ENCODE measurements at places on chromosomes 11 and 22.

GRCh38 chr11:2380807-2381350, 3.8 kb downstream of the CD81 start:
- no peak for DNase-seq

- DNase-seq, result no peak
Observed at GRCh38 chr22:31282748-31283468, 9.4 kb downstream of the PIK3IP1 start.

DNA sequence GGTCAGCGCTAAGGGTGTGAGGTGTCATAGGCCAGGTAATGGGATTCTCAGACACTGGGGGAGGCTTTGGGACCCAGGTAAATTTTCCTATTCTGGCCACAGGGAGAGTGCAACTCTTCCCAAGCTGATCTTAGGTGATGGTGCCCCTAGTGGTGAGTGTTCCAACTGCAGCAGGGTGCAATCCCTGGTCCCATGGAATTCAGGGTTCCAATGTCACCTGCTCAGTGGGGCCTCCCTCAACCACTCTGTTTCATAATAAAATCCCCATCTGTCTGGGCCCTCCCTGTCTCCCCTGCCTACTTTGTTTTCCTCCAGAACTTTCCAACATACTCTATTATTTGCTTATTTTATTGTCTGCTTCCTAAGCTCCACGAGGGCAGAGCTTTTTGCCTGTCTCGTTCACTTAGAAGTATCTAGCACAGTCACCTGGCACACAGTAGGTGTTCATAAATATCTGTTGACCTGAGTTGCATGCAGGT, 2.9 kb upstream of the SGSM1 start:
- no peak for DNase-seq

- DNase-seq, result no peak
Observed at GRCh38 chr22:39658367-39658766, 87.8 kb downstream of the CACNA1I start.

- DNase-seq, result no peak
Observed at GRCh38 chr22:49372111-49372529, 455.6 kb downstream of the BRD1 start.

DNA sequence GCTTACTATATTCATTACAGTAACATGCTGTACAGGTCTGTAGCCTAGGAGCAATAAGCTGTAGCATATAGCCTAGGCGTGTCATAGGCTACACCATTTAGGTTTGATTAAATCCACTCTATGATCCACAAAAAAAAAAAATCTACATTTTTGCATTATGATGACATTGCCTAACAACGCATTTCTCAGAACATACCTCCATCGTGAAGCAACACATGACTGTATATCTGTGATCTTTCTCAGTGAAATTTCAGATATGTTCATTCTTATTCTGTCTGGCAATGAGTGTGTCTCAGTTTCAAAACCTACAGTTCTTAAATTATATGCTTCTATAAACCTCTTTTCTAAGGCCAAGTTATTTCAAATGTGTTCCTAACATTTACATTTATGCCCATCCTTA, 140.3 kb downstream of the CADM1 start:
- DNase-seq, result no peak

- DNase-seq, result no peak
Observed at GRCh38 chr11:86579406-86579731, 93.0 kb downstream of the ME3 start.

- no peak for DNase-seq
Observed at GRCh38 chr11:13287036-13287435, 9.4 kb downstream of the BMAL1 start.

GRCh38 chr11:85918910-85919794, 64.0 kb downstream of the CCDC83 start:
- no peak for DNase-seq

DNA sequence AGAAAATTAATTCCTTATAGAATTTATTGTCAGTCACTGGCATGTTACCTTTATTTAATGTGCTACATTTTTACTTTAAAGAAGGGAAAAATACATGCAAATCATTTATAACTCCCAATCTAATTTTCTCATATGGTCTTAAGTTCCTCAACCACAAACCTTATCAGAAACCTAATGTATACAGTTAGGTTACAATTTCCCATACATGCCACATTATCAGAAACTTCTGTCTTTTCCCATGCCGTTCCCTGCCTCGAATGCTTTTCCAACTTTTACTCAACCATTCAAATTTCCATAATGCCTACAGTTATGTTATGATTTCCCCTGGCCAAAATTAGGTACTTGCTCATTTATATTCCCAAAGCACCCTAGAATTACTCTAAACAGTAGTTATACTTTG, 13.5 kb downstream of the RSF1 start:
- DNase-seq, result no peak

DNA sequence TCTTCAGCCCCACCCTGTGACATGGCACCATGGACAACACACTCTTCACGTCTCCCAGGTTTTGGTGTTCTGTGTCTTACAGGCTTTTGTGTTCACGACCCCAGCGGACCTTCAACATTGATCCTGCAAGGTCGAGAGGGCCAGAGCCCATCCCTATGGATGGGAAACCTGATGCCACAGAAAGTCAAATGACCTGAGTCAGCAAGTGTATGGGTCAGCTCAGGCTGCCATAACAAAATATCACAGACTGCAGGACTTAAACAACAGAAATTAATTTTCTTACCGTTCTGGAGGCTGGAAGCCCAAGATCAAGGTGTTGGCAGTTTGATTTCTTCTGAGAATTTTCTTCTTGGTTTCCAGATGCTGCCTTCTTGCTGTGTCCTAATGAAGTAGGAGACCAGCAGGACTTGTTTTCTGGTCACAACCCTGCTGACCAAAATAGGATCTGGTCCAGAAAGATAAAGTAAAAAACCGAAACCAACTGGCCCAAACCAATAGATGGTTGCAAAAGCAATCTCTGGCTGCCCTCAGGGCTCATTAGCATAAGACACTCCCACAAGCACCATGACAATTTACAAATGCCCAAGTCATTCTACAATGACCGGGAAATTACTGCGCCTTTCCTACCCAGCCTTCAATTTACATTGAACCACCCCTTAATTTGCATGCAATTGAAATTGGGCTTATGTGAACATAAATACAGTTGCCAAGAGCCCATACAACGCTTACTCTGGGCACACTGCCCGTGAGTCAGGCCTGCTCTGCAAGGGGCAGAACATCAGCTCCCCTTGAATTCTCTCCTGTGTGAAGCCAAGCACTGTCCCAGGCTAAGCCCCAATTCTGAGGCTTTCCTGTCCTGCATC, 113.9 kb downstream of the RPS6KA4 start:
- DNase-seq, result no peak

DNA sequence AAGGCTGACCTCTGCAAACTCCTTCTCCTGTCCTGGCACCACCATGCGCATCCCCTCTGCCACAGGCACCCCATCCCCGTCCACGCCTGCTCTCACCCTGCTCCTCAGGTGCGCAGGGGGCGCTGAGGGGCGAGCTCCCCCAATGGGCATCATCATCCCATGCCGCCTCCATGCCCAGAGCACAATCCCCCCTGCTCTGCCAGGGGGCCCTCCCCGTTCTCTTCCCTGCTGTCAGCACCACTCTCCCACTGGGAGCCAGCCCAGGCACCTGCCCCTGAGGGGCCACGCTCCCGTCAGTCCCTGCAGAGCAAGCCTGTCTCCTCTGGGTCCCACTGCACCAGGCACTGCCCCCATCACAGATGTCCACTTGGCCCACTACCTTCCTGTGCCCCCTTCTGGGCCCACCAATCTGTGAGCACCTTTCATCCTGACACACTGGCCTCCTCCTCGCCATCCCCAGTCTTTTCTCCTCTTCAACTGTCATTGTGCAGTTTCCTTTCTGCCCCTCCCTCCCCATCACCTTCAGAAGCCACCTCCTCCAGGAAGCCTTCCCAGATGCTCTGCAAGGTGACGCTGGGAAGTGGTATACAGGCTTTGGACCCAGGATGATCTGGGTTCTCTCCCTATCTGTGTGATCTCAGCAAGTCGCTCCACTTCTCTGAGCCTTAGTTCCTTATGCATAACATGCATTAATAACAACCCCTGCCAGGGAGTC, 62.6 kb downstream of the CYTH4 start:
- no peak for DNase-seq

DNA sequence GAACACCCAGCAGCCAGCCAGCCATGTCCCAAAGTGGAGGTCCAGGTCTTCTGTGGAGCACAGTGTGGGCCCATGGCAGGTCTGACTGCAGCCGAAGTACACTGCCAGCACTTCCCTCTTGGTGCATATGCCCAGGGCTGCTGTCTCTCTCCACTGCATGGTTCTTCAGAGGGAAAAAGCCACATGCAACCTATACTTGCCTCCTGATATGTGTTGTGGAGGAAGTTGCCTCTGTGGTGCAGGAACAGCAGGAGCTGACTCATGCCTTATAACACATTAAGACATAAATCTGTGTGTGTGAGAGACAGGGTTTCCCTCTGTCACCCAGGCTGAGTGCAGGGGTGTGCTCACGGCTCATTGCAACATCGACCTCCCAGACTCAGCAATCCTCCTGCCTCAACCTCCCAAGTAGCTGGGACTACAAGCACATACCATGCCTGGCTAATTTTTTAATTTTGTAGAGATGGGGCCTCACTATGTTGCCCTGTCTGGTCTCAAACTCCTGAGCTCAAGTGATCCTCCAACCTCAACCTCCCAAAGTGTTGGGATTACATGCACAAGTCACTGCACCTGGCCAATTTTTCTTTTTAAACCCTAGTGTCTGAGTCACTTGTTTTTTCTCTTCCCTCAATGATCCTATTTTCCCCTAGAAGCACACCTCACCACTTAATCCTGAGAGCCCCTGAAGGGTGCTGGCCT, 98.8 kb downstream of the MPPED2 start:
- DNase-seq, result no peak

- DNase-seq, result no peak
Observed at GRCh38 chr22:35076630-35077029, 10.7 kb downstream of the ISX start.

DNA sequence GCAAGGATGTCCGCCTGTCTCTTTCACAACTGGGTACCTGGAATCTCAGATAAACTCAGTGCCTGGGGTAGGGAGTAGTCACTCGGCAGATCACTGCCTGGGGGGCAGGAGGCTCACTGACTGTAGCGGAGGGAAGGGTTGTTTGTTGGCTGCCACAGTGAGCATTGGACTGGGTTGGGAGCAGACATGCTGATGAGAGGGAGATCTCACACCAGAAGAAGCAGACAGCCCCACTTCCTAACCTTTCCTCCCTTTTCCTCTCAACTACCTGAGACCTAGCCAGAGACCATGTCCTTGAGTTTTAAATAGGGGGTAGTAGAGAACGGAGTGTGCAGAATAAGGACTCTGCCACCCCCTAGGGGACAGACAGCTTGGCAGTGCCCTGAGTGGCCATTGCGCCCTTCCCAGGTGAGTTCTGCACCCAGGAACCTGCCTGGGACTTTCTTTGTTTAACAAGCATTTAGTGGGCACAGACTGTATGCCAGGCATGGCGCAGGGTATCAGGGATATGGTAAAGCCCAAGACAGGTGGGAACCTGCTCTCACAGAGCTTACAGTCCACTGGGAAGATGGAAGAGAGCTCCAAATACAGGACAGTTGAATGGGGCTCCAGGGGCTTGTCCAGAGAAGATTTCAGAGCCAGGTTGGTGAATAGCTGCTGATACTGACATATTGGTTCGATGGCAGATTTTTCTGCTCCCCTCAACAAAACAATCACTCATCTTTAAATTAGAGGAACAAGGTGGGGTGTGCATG, 115.7 kb upstream of the NNMT start:
- DNase-seq, result no peak

DNA sequence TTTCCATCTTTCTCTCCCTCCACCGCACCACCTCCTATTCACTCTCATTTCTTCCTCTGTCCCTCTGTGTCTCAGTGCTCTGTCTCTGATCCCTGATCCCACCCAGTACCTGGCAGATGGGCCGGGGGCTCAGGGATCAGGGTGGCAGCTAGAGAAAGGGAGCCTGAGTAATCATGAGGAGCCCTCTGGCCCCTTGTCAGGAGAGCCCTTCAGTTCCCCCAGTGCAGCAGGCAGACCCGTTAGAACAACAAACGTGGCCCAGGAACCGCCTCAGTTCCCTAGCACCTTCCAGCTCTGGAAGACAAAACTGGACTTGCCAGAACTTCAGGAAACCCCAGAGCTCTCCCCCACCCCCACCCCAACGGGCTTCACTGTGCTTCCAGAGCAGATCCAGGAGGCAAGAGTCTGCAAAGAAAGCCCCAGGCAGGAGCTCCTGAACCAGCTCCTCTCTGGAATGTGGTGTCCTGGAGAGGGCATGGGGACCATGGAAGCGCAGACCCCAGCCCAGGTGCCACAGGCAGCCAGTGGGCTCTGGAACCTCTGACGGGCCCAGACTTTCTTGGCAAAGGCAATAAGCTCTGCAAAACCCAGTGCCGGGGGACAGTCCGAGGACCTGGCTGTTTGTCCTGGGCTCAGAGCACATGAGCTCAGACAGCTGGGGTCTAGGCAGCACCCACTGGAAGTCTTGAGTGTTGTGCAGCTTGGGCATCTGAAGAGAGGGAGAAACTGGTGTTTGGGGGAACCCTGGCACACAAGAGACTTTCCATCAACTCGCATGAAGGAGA, 43.2 kb downstream of the LMO1 start:
- DNase-seq, result no peak

GRCh38 chr11:86693518-86693917, 21.1 kb upstream of the ME3 start:
- DNase-seq, result no peak

DNA sequence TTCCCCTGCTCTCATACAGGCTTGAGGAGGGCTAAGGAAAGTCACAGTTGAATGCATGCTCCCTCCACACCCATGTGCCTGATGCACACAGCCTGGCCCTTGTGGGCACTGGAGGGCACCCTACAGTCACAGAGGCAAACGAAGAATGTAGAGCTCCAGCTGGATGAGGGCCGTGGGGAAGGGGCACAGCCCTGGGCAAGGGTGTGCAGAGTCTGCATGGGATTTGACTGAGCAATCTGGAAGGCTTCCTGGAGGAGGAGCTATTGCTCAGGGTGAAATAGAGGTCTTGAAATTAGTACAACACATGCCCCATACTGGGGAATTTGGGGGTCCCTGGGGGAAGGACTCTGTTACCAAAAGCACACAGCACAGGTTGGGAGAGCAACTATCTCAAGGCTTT, 64.0 kb downstream of the KCNQ1 start:
- no peak for DNase-seq

DNA sequence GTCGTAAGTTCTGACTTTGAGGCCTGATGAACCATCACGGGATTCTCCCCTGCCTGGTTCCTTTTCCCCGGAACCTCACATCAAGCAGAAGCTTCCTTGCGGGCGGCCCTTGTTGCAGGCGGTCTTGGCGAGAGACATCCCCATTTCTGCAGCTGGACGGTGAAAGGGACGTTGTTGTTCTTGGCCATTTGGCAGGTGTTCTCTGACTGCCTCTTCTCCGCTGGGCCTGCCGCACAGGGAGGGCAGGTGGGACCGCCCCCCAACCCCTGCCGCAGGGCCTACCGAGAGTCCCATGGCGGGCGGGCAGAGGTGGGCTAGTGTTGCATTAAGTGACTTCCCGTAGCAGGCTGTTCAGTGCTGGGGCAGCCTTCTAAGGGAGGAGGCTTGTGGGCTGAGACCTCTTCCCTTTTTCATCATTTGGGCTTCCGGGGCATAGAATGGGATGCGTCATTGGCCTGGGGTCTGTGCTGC, 26.9 kb upstream of the GRAMD4 start:
- DNase-seq, result no peak

- no peak for DNase-seq
Observed at GRCh38 chr22:41943661-41944209, 3.2 kb downstream of the CENPM start.

- DNase-seq, result no peak
Observed at GRCh38 chr11:34235591-34236071, 122.2 kb downstream of the ABTB2 start.

Data from cerebellar nuclear complex (tissue), 1 donor.